ENCODE measurements at places on chromosomes 3 and 15.
A peak's percentile ranks its signal among the peaks of the same experiment; 100 is the strongest.

DNA sequence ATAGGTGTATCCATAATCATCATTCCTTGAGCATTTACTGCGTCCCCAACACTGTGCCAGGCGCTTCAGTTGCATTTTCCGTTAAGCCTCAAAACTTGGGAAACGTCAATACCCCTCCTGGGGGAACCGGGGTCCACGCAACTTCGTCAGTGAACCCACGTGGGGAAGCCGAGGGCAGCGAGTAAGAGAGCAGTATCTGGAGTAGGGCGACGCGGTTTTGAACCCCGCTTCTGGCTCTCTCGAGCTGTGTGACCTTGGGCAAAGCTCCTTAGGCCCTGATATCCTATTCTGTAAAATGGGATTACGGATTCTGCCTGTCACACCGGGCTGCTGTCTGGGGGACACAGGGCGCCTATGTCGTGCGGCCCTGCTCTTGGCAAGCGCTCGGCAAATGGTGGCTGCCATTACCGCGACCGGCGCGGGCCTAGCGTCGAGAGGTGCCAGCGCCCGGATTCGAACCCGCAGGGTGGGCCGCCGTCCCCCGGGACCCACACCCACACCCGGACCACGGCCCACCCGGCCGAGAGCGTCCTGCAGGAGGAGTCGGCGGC is 590 bp downstream of the POLG start:
- no peak for DNase-seq

DNA sequence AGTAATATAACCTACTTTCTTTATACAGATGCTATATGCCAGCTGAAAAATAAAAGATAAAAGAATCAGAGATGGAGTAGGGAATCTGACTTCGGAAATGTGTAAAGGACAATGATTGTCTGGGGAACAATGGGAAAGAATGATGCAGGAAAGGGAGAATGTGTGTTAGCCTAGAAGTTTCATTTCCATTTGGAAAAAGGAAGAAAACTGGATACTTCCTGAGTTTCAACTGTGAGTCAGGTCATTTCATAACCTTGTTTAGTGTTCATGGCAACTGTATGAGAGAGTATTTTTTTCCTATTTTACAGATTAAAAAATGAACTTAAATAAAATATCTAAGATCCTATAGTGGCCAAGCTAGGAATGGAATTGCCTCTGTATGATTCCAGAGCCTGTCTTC is 261.3 kb upstream of the NECTIN3 start:
- no peak for DNase-seq

- no peak for DNase-seq
Observed at GRCh38 chr3:17195856-17196604, 311.3 kb downstream of the PLCL2 start.

DNA sequence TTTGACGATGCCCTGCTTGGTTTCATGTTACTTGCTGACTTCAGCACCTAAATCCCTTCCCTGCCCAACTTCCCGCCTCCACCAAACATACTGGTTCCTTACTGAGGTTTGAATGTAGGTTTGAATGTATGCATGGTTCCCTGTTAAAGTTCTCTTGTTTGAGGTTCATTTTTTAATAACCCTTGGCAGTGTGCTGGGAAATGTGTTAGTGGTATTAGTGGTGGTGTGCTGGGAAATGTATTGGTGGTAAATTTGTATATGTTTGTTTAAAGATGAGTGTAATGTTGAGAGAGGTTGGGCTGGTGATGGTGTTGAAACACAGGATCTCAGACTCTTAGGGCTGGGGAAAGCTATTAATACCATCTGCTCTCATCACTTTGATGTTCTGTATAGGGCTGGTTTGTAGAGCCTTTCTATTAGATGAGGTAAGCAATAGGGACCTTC is 392.7 kb downstream of the PTPRG start:
- no peak for DNase-seq

DNA sequence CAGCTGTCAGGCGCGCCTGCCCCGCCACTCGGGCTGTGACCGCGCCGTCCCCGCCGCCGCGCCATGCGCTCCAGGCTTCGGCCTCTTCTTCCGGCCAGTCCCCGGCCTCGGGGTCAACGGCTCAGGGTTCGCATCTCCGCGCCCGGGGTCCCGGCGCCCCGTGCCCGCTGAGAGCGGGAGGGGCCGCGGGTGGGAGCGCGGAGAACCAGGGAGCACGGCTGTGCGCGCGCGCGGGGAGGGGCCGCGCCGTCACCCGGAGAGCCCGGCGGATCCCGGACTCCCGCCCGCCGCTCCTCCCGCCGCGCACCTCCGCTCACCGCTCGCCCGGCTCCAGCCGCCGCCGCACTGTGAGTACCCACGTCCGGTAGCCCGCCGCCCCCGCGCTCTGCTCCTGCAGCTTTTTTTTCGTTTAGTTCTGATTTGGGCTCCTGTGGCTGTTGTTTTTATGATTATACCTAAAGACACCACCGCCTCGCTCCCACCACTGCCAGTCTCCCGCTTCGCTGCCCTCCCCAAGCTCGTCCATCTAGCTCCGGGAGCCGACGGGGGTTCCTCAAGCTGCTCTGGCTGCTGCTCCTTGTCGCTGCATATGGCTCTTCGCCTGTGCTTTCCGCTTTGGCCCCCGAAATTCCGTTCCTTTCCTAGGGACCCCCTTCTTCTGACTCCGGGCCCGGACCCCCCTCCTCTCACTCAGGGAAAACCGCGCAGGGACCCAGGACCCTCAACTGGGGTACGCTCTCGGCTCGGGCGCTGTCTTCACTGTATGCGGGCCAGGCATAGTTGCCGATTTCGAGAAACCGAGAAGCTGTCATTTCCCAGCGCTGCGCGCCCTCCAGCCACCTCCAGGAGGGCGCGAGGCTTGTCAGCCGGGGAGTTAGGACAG is 1.8 kb upstream of the SKOR1 start:
- peak; percentile 69 for DNase-seq

- DNase-seq: no peak
Observed at GRCh38 chr3:42901073-42901415, 4.9 kb upstream of the ZNF662 start.

DNA sequence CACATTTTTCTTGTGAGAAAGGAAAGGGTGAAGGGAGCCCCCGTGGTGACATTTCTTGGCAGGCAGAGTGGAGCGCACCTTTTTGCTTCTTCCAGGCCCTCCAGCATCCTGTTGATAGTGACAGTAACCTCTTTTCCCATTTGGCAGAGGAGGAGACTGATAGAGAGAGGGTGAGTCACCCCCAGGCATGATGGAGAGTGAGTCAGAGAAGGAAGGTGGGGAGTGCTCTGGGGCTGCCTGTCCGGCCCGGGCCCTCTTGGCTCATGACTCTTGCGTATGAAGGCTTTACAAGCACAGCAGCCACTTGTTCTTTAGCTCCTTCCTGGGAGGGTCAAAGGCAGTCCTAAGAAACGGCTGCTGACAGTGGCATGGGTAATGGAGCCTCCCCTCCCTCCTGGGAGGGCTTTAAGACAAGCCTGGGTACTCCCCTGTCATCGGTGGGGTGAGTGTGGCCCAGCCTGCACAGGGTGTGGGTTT is 16.0 kb downstream of the ANKRD63 start:
- DNase-seq: no peak

- no peak for DNase-seq
Observed at GRCh38 chr15:31439328-31439727, 112.7 kb downstream of the KLF13 start.

DNA sequence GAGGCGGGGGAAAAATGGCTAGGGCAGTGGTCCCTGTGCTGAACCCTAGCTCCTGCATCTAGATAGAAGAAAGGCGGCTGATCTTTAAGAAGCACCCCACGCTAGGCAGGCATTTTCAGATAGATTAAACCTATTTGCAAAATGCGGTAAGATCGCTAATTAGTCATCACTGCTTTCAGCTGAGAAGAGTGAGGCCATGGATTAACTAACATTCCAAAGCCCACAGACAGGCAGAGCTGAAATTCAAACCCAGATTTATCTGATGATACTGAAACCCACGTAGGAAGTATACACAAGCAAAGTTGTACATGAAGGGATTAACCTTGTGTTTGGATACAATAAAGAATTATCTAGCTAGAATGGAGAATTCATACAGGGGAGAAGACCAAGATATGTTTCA is 4.8 kb downstream of the ADPGK start:
- no peak for DNase-seq

DNA sequence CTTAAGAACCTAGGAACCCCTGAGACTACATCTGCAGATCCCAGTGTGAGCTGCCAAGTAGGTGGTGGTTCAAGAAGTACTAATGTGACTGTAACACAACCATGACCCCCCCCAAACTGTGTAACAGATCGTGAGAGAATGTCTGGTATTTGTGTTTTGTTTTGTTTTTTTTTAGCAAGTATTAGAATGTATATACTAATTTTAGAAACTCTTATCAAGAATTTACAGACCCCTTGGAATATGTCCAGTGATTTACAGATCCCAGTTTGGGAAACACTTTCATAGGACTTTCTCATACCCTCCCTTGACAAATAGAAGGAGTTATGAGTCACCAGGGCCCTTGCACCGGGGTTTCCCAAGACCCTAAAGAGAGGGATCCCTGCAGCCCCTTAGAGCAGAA is 79.8 kb downstream of the SEMA5B start:
- peak; percentile 13 for DNase-seq

- DNase-seq: no peak
Observed at GRCh38 chr3:71989165-71989564, 204.2 kb upstream of the PROK2 start.

GRCh38 chr15:100265641-100266035 is 76.1 kb downstream of the ADAMTS17 start:
- DNase-seq: no peak

- no peak for DNase-seq
Observed at GRCh38 chr15:50140098-50140497, 21.1 kb upstream of the ATP8B4 start.

- DNase-seq: no peak
Observed at GRCh38 chr3:89787485-89787884, 680.1 kb downstream of the EPHA3 start.

- DNase-seq: no peak
Observed at GRCh38 chr3:144273601-144274000, 302.0 kb downstream of the DIPK2A start.

DNA sequence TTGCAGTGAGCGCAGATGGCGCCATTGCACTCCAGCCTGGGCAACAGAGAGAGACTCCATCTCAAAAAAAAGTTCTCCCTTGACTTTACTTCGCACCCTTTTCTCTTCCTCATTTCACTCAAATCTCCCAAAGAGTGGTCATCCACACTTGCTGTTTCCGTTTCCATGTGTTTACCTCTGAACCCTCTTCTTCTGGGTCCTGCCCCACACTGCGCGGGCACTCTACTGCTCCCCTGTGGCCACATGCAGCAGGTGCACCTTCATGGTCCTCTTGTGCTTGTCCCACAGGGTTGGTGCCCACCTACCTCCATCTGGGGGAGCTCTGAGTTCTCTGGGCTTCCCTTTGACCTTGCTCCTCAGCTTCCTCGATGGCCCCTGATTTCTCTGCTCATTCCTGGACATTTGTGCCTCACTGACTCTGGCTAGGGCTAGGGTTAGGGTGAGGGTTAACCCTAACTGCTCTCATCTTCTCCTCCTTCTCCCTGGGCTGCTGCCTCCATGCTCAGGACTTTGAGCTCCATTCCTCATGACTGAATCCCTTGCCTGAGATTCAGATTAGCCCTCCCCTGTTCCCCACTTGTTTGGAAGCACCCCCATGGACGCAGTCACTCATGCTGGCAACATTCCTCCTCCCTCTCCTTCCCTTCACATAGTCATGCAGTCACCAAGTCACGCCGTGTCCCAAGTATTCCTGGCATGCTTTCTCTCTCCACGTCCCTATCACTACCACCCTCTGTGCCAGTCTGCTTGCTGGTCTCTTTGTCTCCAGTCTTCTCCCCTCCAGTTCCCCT is 26.6 kb upstream of the KY start:
- DNase-seq: no peak

- no peak for DNase-seq
Observed at GRCh38 chr3:59245859-59246501, 196.2 kb upstream of the CFAP20DC start.

GRCh38 chr3:128549283-128550112 is 56.5 kb upstream of the GATA2 start:
- no peak for DNase-seq

Measured in spleen (tissue), 13 donors.